ENCODE measurements at places on chromosomes 2 and 18.

GRCh38 chr18:45764000-45764686 lies 40.2 kb downstream of the SLC14A1 start:
- no peak for DNase-seq

DNA sequence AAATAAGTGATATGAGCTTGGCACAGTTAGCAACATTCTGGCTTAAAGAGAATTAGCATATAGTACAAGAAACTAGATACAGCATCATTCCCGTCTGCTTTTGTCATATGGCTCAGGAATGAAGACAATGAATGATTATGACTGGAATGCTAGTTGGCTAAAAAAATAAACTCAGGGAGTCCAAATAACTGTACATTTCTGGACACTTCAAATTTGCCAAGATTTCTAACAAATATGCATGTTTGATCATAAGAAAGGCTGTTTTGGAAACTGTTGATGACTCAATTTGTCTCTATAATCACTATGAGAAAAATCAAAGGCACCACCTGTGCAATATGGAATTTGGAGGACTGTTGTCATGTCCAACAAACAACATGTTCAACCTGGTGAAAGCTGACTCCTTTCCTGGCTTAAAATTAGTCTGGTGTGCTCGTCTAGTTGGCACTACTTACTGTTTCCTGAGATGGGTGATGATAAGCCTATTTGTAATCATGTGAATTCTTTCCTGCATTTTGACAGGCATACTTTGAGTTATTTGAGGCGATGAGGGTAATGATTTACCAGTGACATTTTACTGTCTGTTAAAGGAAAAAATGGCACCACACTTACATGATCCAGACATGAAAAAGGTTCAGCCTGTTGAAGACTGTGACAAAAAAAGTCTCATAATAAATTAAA lies 133.9 kb upstream of the CDH20 start:
- peak; percentile 47 for DNase-seq

DNA sequence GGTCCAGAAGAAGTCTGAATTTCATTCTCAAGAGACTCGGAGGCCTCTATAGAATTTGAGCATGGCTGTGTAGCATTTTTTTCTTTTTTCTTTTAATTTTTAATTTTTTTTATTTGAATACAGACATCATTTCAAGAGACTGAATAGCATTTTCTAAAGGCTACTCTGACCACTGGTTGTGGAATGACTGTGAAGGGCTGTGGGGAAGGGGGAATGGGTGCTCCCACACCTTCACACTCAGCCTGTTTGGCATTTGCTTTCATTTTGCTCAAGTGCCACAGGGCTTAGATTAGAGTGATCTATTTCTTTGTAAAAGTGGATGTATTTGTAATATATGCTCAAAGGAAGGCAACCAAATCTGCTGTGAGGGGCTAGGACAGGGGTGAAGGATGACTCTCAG lies 142.0 kb upstream of the SPOPL start:
- no peak for DNase-seq

- DNase-seq: no peak
Observed at GRCh38 chr18:6714010-6714409, 15.5 kb upstream of the ARHGAP28 start.

DNA sequence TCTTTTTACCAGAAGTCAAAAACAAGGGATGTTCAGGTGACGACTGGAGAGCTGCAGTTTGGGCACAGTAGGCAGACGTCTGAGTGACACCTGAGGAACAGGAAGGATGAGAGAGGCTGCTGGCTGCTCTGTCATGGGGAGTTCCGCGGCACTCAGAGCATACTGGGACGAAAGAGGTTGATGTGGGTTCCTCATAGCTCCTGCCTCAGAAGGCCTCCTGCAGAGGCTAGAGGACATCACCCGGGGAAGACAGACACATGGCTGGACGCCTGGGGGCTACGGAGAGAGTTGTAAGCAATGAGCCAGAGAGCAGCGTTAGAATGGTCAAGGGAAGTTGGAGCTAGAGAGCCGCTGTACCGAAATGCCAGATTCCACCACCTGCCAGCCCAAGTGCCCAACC lies 45.1 kb upstream of the GLI2 start:
- no peak for DNase-seq

DNA sequence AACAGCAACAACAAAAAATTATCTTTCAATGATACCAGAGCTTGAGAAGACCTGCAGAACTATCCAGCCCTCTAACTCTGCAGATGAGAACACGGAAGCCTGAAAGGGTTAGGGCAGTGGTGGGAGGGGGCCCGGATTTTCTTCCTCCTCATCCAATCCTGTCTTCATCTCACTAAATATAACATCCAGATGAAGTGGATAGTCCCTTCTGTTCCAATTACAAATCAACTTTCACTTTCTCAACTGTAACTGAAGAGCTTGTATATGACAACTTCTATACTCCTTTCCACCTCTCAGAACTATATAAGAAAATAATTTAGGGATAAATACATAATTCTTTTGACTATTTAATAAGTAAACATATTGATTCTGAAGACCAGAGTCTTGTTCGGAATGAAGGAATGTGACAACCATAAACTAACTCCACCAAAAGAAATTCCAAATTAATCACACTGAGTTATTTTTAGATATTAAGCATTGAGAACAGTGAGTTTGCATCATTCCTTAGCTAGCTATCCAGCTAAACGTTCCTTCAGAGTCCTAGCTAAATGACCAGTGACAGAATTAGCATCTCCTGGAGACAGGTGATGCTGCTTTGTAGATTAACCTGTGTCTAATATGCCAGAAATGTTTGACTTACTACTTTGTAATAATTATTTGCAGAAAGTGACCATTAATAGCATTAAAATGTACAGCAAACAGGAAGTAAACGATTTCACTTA lies 32.7 kb downstream of the SFT2D3 start:
- peak; percentile 52 for DNase-seq

DNA sequence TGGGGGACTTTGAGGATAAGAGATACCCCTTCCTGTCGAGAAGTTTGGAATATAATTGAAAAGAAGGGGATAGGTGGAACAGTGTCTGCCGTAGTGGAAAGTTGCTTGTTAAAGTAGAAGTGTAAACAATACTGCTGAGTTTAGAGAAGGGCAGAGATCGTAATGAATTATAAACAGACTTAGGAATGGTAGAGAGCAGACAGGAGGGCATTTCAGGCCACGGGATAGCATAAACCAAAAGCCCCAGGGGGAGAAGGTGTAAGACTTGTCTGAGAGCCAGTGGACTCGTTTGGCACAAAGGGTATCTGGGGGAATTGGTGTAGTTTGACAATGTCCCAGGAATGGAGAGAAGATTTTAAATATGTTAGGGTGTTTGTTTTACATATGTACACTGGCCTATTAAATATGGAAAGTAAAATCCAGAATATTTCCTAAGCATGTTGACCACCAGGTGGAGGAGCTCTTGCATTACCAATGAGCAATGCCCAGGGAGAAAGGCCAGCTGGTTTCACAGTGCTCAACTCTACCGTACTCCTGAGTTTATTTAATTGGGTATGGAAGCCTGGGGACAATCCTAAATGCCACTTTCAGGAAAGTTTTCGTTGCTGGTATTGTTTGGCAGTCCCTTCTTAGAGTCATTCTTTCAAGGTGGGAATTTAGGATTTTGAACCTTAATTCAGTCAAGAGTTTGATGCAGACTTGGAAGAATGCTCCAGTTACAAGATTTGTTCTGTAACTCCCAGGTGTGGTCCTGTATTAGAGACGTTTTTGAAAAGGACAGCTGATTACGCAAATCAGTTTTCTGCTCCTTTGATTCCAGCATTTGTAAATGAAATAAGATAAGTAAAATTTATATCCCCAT lies 7.5 kb downstream of the COPS8 start:
- DNase-seq: peak; percentile 64

DNA sequence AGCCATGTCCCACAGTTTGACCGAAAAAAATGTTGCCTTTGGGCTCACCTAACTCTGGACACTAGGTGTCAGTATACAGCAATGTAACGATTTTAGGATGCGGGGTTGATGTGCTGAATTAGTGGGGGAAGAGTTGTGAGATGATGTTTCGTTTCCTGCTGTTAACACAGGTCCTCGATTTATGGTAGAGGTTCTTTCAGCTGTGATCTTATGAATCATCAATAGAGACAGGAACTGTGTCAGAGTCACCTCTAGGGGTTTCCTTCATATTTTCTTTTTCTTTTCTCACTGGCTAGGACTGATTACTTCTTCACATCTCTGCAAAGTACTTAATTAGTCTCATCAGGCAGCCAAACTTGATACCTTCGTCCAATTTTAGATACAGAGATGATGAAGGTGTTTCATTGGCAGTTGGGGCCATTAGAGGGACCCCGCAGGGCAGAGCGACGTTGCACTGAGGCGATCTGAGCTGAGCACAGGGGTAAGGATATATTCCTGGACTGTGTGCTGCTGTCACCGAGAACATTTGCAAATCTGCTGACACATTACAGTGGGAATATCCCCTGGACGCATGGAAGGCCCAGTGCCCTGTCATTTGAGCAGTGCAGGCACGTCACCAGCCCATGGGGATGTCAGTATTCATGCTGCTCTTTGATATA lies 10.2 kb upstream of the MMADHC start:
- peak; percentile 79 for DNase-seq

DNA sequence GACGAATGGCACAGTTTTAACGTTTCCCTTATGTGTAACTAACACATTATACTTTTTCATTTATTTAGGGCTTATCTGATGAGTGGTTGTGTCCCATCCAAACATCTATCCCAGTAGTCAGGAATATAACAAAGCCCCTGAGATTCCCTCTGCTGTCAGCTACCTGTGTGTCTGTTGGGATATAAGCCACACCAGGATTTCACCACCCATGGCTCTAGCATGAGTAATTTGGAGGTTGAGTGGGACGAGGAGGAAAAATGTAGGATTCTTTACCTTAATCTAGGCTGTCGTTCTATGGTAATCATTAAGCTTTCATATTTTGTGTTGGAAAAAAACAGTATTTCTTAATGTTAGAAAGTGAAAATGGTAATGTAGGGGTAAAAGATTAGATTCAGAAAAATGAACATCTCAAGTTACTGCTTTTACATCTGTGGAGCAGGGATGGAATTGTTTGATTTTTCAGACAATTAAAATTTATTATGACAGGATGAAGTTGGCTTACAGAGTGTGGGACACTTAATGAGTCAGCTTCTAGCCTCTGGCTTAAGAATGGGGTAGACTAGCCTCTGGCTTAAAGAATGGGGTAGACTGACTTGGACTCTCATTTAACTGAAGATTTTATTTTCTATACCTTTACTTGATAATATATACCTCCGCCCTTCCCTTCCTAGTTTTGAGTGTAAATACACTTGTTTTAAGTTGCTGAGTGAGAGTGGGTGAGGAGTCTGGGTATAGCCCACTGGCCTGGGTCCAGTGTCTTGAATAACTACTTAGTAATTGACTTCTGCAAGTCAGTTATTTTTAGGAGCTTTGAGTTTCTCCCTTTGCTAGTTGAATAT lies 88.5 kb upstream of the RANBP2 start:
- no peak for DNase-seq

DNA sequence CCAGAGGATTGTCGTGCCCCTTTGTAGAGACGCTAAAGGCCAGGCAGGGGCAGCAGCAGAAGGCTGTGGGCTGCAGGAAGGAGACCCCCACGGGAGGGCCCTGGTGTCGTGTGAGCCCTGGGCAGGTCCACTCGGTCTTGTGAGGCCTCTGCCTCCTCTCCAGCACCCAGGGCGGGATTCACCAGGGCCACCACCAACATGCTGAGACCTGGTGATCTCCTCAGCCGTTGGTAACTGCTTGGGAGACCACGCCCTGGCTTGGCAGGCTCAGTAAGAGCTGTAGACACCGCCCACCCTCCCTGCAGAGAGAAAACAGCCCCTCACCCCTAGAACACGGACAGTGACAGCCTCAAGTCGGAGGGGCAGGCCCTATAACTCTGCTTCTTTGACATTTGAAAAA lies 21.1 kb downstream of the MBP start:
- no peak for DNase-seq

DNA sequence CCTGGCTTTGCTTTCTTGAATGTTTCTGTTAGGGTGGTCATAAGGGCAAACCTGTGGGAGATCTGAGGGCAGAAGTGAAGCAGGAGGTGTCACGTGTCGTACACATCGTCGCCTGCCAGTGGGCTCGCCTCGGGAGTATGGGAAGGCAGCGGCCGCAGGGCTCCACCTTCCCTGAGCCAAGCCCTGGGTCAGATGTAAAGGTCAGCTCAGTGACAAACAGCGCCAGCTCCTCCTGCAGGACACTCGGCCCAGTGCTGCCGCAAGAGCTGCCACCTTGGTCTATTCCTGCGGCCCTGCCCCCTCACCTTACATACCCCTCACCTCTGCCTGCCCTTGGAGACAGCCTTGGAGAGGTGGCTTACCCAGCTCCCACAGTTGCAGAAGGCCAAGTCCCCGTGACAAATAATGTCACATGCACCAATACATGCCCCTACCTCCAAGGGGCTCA lies 64.2 kb downstream of the PSMG2 start:
- DNase-seq: no peak

DNA sequence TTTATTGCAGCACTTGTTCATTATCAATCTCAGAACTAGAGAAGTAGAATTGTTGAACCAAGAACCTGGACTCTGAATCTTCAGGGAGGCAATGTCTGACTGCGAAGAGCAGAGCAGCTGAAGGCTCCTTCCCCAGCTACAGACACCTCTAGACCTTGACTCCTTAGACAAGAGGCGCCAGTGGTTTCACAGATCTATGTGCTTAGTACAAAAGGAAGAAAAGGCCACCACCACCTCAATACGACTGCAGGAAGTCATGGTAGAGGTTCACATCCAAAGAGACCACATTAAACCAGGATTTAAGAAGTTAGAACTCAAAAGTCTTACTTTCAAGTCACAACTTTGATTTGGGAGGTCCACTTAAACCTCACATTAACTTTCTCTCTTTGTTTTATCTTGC lies 158.1 kb upstream of the VRK2 start:
- no peak for DNase-seq

DNA sequence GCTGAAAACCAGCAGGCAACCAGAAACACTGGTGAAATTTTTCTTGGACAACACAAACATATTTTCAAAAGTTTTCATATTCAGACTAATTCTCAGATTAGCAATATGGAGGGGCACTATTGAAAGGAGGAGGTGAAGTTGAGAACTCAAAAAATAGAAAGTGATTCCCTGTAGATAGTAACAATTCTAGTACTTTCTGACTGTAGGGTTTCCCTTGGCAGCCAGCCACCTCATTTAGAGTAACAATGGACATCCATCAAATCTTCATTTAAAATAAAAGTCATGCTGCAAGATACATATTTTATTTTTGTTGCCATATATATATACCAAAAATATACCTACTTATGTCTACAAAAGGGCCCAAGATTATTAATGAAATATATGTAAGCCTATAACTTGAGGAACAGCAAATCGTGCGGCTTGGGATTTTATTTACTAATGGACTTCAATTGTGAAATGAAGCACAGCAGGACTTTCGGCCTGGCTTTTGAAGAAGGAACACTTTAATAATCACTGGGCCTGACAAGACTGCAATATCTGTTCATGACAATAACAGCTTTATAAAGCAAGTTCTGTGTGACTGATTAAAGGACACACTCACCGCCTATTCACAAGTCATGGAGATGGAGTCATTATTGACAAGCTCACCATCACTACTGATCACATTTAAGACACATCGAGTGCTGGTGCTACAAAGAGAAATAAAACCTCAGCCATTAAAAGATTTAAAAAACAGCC lies 6.8 kb upstream of the NR4A2 start:
- no peak for DNase-seq
